ENCODE measurements at places on chromosomes 2 and 18.

GRCh38 chr18:41887100-41887499 lies 67.9 kb upstream of the PIK3C3 start:
- no peak for DNase-seq

DNA sequence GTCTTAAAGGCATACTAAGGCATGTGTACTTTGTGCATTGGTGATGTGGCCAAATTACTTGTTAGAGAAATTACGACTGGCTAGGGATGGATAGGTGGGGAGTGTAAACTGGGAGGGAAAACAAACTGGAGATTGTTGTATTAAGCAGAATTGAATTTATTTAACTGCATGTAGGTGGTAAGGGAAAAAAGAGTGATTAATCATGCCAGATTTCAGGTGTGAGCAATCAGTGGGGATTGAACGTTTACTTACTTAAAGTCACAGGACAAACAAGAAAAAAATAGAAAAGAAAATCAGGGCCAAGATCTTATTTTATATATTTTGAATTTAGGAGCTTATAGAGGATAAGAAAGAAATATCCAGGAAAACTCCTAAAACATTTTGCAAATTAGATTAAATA lies 88.6 kb downstream of the GULP1 start:
- no peak for DNase-seq

- DNase-seq = no peak
These were observed 31.2 kb downstream of the PARD3B start for GRCh38 chr2:204576362-204576979.

DNA sequence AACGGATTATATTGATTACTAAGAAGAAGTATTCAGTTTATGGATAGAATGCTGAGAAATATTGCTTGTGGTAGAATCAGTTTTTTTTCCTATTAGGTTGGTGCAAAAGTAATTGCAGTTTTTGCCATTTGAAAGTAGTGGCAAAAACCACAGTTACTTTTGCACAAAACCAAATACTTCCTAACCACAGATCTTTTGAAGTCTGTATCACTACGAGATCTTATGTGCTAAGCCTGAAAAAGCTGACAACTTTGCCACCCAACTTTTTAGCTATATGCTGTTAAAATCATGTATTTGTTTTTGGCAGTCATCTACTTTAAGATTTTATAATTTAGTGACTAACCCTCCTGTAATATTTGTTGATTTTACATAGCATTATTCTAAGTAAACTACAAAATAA lies 24.6 kb downstream of the DNAJC10 start:
- no peak for DNase-seq

- no peak for DNase-seq
These were observed 14.0 kb upstream of the CAVIN2 start for GRCh38 chr2:191860760-191861466.

DNA sequence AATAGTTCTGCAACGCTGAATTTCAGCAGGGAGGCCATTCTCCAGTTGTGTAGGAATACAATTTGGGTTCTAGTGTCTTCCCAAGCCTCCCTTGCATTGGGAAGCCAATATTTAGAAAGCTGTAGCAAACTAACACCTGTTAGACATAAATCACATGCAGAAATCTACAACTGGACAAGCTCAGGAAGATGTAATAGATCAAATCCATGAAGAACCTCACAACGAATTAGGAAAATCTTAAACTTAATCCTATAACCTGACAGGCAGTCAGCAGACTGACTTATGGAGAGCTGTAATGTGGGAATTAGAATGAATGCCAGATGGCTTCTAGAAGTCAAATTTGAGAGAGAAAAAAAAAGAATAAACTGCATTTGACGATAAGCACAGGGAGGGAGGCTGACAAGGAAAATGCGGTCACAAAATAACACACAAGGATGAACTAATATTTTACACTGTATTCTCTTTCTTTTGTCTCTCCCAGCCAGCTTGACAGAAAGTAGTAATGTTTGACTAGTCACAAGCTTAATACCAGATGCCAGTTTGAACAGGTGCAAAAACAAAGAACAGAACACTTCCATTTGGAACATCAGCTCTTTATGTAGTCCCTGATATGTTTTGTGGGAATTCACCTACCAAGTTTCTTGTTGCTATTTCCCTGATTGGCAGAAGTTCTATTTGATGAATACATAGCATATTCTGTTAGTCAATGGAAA lies 50.8 kb upstream of the FANCL start:
- no peak for DNase-seq

DNA sequence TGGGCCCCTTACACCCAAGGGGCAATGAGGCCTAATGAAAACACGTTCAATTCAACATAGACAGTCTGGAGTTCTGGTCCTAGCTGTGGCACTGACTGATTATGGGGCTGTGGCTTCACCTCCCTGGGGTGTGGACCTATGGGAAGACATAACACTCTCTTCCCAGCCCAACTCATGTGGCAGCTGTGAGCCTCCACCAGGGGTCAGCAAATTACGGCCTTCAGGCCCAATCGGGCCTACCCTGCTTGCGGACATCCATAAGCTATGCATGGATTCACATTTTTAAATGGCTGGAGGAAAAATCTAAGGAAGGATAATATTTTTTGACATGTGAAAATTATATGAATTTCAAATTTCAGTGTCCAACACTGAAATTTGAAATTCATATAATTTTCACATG lies 101.3 kb downstream of the LOXHD1 start:
- DNase-seq = no peak

- no peak for DNase-seq
These were observed 284.7 kb downstream of the ALPK2 start for GRCh38 chr18:58344080-58344670.

- no peak for DNase-seq
These were observed 469.3 kb upstream of the RAB12 start for GRCh38 chr18:8139891-8140406.

- DNase-seq = no peak
These were observed 1.2 kb downstream of the TMEM237 start for GRCh38 chr2:201642086-201642578.

GRCh38 chr2:237118025-237118424 lies 32.3 kb downstream of the COPS8 start:
- no peak for DNase-seq

GRCh38 chr2:97645112-97645694 lies 659 bp upstream of the COX5B start:
- DNase-seq = no peak

- no peak for DNase-seq
These were observed 12.7 kb upstream of the SELENOI start for GRCh38 chr2:26333293-26333692.

DNA sequence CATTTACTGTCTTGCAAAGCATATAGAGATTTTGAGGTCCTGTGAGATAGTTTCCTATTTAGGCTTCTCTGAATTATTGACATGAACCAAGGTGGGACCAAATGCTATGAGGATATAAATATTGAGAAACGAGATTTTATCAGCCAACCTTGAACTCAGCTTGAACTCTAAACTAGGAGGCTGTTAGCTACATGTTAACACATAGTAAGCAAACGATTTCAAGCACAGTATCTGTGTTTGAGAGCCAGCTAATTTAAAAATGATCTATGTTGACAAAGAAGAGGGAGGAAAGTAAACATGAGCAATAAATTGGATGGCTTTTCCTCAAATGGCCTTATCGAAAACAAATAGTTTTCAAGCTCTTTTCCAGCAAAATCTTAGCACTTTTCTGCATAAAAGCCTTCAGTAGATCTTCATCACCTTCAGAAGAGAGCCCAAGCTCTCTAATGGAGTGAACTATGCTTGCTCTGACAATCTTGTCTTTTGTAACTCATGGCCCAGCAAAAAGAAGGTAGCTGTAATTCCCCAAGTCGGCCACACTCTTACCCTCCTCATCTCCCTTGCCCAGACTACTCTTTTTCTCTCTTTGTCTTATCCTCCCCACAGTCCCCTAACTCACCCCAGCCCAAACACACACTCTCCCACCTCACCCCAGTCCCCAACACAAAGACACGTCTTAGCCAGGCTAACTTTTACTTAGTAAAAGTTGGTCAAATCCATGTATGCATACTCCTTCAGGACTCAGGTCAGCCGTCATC lies 14.7 kb downstream of the CD28 start:
- DNase-seq = no peak

- no peak for DNase-seq
These were observed 59.8 kb downstream of the TAF4B start for GRCh38 chr18:26286008-26286407.

DNA sequence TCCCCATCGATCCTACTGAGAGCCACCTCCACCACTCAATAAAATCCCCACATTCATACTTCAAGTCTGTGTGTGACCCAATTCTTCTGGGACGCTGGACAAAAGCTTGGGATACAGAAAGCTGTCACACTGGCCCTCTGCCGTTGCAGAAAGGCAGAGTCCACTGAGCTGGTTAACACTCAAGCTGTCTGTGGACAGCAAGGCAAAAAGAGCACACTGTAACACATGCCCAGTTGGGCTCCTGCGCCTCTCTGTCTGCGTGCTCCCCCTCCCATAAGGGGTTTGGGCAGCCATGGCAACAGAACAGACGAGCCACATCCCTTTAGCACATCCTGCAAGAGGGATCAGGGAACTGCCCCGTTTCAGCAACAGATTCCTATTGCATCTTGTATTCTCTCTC lies 106.9 kb upstream of the RGPD4 start:
- peak; percentile 66 for DNase-seq

- no peak for DNase-seq
These were observed 17.0 kb downstream of the STK39 start for GRCh38 chr2:168230389-168230788.

DNA sequence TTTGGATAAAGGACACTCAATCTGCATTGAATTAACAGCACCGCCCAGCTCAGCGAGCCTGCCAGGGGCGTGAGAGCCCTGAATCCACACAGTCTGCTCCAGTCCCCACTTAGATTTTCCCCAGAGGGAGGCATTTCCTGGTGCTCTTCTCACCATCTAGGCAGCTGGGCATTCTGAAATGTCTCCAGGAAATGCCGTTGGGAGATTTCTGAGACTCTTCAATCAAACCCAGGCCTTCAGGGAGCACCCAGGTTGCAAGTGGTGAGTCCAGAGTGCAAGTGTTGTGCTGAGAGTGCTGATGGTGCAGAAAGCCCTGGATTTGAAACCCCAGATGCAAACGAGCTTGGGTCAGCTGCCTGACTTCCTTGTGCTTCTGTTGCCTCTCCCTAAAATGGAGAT lies 23.4 kb upstream of the TMEM37 start:
- no peak for DNase-seq

- no peak for DNase-seq
These were observed 9.3 kb upstream of the PSMD1 start for GRCh38 chr2:231047274-231047922.

DNA sequence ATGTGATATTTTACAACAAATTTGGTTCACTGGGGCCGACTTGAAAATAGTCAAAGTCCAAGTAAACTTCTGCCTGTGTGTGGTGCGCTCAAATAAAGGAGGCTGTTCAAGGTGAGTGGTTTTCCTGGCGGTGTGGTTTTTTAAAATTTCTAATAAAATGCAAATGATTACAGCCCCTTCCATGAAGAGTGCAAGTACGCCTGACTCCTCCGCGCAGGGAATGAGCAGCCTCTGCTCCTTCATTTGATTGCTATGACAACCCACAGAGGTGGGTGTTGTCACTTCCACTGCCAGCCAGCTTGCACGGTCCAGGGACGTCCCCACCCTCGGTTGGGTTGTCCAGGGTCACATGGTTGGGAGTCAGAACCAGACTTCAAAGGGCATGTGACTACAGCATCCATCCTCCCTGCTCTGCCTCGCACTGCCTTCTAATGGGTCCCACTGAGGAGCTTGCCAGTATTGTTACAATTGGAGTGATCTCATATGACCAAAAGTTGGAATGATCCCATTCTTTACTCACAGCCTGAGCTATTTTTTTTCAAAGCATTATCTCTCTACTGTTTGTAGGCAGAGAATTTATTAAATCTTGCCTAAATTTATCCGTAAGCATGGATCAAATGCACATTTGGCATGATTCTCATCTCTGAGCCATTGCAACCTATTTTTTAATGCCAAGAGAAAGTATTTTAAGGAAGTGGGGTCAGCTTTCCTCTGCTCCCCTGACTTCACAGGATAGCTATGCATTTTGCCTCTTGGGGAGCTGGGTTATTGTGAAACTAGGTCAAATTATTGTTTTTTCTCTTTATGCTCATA lies 121.3 kb downstream of the AGAP1 start:
- DNase-seq = no peak

- no peak for DNase-seq
These were observed 190.1 kb downstream of the PDE11A start for GRCh38 chr2:177882501-177882900.

- DNase-seq = peak; percentile 83
These were observed 1.4 kb downstream of the NEDD4L start for GRCh38 chr18:58045242-58046092.

DNA sequence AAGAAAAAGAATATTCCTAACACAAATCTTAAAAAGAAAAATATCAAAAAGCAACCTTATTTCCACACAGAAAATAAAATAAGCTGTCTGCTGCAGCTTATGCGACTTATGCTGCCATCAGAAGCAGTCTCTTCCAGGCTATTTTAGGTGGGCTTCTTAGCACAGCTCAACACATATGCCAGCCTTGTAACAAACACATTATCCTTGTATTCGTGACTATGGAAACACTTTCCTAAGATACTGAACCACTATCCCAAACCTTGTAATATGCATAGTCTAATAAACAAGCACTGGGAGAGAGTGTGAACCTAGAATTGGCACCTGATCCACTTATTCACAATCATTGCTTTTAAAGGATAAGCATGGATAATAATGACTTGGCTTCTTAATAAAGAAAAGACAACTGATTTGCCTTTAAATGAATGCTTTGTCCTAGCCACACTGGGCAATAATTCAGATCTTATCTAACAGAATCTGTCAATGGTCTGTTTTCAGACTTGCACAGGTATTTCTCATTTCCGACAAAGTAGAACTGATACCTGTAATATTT lies 40.0 kb upstream of the RNU4ATAC start:
- DNase-seq = no peak

GRCh38 chr2:197045115-197045514 lies 118.6 kb upstream of the PGAP1 start:
- DNase-seq = no peak

DNA sequence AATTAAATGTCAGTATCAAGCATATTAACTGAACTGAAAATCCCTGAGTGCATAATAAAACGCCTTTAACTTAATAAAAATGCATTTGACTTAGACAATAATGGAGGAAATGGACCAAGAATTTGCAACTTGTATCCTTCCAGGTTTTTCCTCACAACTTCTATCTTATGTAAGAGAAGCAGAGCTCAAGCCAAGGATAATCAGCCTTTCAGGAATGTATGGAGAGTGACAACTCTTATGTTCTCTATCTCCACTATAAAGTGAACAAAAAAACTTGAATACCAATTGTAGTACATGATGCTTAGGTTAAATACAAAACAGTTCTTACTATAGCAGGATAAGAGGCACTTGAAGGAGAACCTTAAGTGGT lies 64.8 kb upstream of the CYP26B1 start:
- DNase-seq = no peak

GRCh38 chr18:13214609-13215008 lies 4.0 kb upstream of the LDLRAD4 start:
- DNase-seq = no peak

- no peak for DNase-seq
These were observed 332.0 kb downstream of the CYRIA start for GRCh38 chr2:16333681-16334080.

- DNase-seq = no peak
These were observed 961.6 kb upstream of the LRRTM1 start for GRCh38 chr2:81266106-81266505.

Data from retina (tissue), 1 donor.